Thymus (tissue), 14 donors: ENCODE measurements at places on chromosomes 11 and 22. TPM values are rescaled to one million over a fixed set of nuclear protein-coding genes. Genes with fewer than 3 reads are reported as not detected.

GRCh38 chr11:16876837-16877236 is 137.4 kb downstream of the PLEKHA7 start:
- no peak for DNase-seq
- H3K4me3 ChIP-seq, result no peak overlapping the region
- no peaks in the 10 kb centered on the region for H3K4me1 ChIP-seq
- H3K27me3 ChIP-seq, result no peaks in the 10 kb centered on the region
- no peaks in the 10 kb centered on the region for H3K36me3 ChIP-seq
- no peak overlapping the region for H3K27ac ChIP-seq

DNA sequence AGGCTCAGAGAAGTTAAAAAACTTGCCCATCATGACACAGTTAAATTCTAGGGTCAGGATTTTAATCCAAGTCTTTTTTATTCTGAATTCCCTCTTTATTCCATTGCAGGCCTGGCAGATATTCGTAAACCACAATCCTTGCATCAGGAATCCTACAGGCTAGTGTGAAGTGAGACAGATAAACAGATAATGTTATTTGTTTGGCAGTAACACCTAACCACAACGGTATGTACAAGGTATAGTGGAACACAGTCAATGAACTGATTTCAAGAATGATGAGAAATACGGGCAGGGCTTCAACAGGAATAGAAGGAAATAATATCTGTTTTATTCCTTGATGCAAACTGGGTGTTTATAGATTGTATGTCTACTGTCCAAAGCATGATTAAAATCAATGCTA is 32.0 kb upstream of the NARS2 start:
- H3K27ac ChIP-seq, result no peak overlapping the region
- H3K36me3 ChIP-seq, result no peaks in the 10 kb centered on the region
- no peak for DNase-seq
- H3K4me1 ChIP-seq, result no peaks in the 10 kb centered on the region

- no peak overlapping the region for H3K27ac ChIP-seq
- H3K4me3 ChIP-seq, result no peak overlapping the region
Measured at GRCh38 chr22:43750751-43751150, 61.4 kb downstream of the EFCAB6 start.

DNA sequence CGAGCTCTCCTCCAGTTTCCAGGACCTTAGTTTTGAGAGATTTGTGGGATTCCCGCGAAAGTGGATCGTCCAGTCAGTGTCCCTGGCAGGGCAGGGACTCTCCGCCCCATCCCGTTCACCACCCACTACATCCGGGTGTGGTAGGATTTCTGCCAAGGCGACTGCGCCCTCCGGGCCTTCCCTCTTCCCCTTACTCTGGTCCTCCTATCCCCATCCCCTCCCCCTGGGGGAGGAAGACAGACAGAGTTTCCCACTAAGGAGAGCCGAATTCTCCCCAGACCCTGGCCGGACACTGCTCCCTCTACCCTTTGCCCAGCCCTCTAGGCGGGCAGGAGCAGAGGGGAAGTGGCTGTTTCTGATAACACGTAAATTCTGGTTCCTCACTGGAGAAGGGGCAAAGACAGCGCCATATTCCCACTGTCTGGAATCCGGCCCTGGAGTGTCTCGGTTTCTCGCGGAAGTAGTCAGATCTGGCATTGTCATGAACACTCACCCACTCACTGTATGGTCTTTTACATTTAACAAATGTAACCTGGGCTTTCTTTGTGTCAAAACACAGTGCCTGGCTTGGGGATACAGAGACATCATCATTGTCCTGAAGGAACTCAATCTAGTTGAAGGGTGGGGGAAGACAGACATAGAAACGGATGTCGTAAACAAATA is 1.1 kb upstream of the NECTIN1 start:
- no peak overlapping the region for H3K27ac ChIP-seq
- peaks cover 82% of the 10 kb centered on the region for H3K27me3 ChIP-seq
- peaks cover 9% of the 10 kb centered on the region for H3K4me1 ChIP-seq
- no peak overlapping the region for H3K4me3 ChIP-seq
- DNase-seq, result no peak

Gene CRYBA4
- 0.47 TPM for total RNA-seq

Gene SMC1B
- total RNA-seq, result 0.19 TPM

Gene MISFA
- 1.5 TPM for total RNA-seq

Gene MRGPRE
- not detected for total RNA-seq

- H3K27ac ChIP-seq, result no peak overlapping the region
- H3K36me3 ChIP-seq, result no peaks in the 10 kb centered on the region
- H3K4me1 ChIP-seq, result no peaks in the 10 kb centered on the region
- no peak for DNase-seq
Measured at GRCh38 chr11:69319255-69320106, 25.5 kb downstream of the MYEOV start.

GRCh38 chr11:127866109-127866508 is 721.2 kb downstream of the ETS1 start:
- H3K4me3 ChIP-seq, result no peak overlapping the region
- H3K36me3 ChIP-seq, result no peaks in the 10 kb centered on the region
- H3K4me1 ChIP-seq, result no peaks in the 10 kb centered on the region
- no peak for DNase-seq
- H3K27ac ChIP-seq, result no peak overlapping the region

GRCh38 chr11:44519989-44520737 is 45.3 kb upstream of the CD82 start:
- H3K36me3 ChIP-seq, result no peaks in the 10 kb centered on the region
- H3K4me1 ChIP-seq, result no peaks in the 10 kb centered on the region
- peaks cover 46% of the 10 kb centered on the region for H3K27me3 ChIP-seq
- no peak overlapping the region for H3K4me3 ChIP-seq
- H3K27ac ChIP-seq, result no peak overlapping the region

GRCh38 chr22:23834793-23835483 is 3.9 kb downstream of the DERL3 start:
- no peak for DNase-seq
- peaks cover 18% of the 10 kb centered on the region for H3K4me1 ChIP-seq
- peaks cover 60% of the 10 kb centered on the region for H3K36me3 ChIP-seq
- no peak overlapping the region for H3K27ac ChIP-seq

- H3K36me3 ChIP-seq, result no peaks in the 10 kb centered on the region
- no peak overlapping the region for H3K27ac ChIP-seq
- no peaks in the 10 kb centered on the region for H3K27me3 ChIP-seq
- no peak overlapping the region for H3K4me3 ChIP-seq
- no peaks in the 10 kb centered on the region for H3K4me1 ChIP-seq
- DNase-seq, result no peak
Measured at GRCh38 chr11:77244277-77245027, 57.0 kb downstream of the GDPD4 start.

DNA sequence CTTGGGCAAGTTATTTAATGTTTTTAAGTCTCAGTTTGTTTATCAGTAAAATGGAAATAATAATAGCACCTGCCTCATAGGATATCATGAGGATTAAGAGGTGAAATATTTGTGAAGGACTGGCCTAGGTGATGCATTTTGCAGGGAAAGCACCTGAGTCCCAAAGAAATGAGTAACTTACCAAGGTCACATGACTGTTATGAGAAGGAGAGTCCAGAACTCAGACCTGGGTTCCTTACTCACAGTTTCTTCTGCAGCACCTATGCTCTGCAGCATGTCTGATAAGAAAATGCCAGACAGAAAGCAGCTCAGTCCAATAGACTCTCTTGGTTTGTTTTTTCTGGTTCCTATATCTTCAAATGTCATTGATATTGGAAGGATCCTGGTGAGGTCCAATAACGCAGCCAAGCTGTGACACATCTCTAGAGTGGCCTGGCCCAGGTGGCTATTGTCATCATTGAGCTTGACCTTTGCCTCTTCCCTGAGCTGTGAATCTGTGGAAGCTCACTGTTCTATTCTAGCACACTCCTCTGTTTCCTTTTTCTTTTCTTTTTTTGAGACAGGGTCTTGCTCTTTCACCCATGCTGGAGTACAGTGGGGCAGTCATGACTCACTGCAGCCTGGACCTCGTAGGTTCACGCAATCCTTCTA is 174.7 kb upstream of the NAV2 start:
- H3K4me1 ChIP-seq, result no peaks in the 10 kb centered on the region
- H3K27ac ChIP-seq, result no peak overlapping the region
- H3K27me3 ChIP-seq, result no peaks in the 10 kb centered on the region

- no peak overlapping the region for H3K27ac ChIP-seq
- no peaks in the 10 kb centered on the region for H3K36me3 ChIP-seq
- no peak for DNase-seq
- H3K4me3 ChIP-seq, result no peak overlapping the region
- no peaks in the 10 kb centered on the region for H3K27me3 ChIP-seq
- H3K4me1 ChIP-seq, result no peaks in the 10 kb centered on the region
Measured at GRCh38 chr11:72625691-72626413, 48.4 kb downstream of the PDE2A start.

DNA sequence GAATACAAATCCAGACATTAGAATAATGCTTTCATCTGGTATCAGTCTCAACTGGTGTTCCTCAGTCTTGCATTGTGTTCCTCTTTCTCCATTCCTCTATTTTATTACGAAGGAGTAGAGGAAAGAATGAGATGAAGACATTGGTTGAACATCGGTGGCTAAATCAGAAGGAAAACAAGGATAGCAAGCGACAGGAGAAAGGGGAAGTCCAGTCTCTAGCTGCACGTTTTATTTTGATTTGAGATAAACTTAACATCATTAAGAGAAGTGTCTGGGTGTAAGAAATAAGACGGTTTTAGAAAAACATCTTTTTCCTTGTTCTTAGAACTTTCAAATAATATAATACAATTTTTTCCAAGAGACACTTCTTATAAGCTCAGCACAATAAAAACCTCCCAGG is 6.2 kb downstream of the SOX6 start:
- no peaks in the 10 kb centered on the region for H3K4me1 ChIP-seq
- no peak for DNase-seq
- no peaks in the 10 kb centered on the region for H3K27me3 ChIP-seq
- H3K36me3 ChIP-seq, result no peaks in the 10 kb centered on the region

Gene FGF4
- total RNA-seq, result 0.09 TPM

- DNase-seq, result no peak
- peaks cover 75% of the 10 kb centered on the region for H3K36me3 ChIP-seq
- no peaks in the 10 kb centered on the region for H3K4me1 ChIP-seq
- H3K27ac ChIP-seq, result no peak overlapping the region
- no peaks in the 10 kb centered on the region for H3K27me3 ChIP-seq
Measured at GRCh38 chr11:995752-996420, 40.6 kb downstream of the MUC6 start.

Gene OR51B4
- total RNA-seq, result not detected

- H3K27ac ChIP-seq, result peak overlapping the region; percentile 94
- H3K27me3 ChIP-seq, result no peaks in the 10 kb centered on the region
- peaks cover 13% of the 10 kb centered on the region for H3K4me1 ChIP-seq
- H3K4me3 ChIP-seq, result no peak overlapping the region
- peak; percentile 33 for DNase-seq
Measured at GRCh38 chr11:122843281-122844141, 5.2 kb downstream of the CRTAM start.

Gene SIK2
- total RNA-seq, result 4.5 TPM

Gene OR5A1
- not detected for total RNA-seq

Gene TIGD3
- 1.0 TPM for total RNA-seq

Gene LYVE1
- total RNA-seq, result 4.1 TPM

DNA sequence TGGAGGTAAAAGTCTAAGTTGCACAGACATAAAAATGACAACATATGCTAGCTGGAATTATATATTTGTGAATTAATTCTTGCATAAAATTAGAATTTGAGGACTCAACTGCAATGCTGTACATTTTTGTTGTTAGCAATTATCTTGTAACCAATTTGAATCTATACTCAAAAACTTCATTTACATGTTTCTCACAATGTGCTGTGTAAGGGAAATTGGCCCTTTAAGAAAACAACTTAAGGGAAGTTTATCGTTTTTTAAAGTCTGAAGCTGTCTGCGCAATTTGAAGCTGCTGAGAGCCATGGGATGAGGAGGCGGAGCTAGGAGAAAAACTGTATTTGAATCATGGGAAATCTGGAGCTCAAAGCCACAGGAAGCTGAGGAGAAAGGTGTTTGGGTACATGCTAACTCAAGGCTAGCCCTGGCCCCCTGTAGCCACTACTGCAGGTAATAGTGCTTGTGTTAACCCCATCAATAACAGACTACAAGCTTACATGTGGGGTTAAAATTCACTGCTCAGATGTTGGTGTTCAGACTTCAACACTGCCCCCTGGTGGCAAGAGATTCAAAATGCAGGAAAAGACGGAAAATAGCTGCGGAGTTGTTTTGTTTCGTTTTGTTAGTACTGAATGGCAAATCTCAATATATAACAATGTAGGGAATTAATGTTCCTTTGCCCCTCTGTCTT is 126.1 kb downstream of the BRD1 start:
- H3K36me3 ChIP-seq, result no peaks in the 10 kb centered on the region
- H3K27me3 ChIP-seq, result peaks cover 18% of the 10 kb centered on the region
- H3K4me3 ChIP-seq, result no peak overlapping the region
- peaks cover 5% of the 10 kb centered on the region for H3K4me1 ChIP-seq
- DNase-seq, result no peak

GRCh38 chr11:79018371-79018849 is 422.4 kb downstream of the TENM4 start:
- no peaks in the 10 kb centered on the region for H3K36me3 ChIP-seq
- no peaks in the 10 kb centered on the region for H3K27me3 ChIP-seq
- no peak for DNase-seq
- H3K27ac ChIP-seq, result no peak overlapping the region
- no peak overlapping the region for H3K4me3 ChIP-seq

DNA sequence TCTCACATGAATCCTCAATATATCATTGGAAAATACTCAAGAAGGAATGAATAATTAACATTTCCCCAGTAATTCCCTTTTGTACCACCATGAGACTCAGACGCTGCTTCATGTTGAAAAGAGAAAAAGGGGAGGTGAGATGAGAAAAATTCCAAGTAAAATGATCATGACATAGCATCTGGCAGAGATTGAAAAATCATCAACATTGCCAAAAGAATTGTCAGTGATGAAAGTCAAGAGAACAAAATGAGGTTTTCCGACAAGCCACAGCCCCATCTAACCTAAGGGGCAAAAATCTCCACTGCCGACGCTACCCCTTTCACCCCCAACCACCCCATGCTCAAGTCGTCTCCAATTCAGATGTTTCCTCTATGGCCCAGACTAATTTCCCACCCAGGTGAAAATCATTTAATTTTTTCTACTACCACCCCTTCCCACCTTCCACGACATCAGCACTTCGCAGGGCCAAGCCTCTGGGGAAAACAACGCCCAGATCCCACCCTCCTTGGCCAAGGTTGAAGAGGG is 1.2 kb downstream of the RAB6A start:
- no peak for DNase-seq
- H3K4me3 ChIP-seq, result peak overlapping the region; percentile 92
- H3K36me3 ChIP-seq, result no peaks in the 10 kb centered on the region
- H3K27me3 ChIP-seq, result no peaks in the 10 kb centered on the region

Gene SLC43A1
- 2.3 TPM for total RNA-seq

DNA sequence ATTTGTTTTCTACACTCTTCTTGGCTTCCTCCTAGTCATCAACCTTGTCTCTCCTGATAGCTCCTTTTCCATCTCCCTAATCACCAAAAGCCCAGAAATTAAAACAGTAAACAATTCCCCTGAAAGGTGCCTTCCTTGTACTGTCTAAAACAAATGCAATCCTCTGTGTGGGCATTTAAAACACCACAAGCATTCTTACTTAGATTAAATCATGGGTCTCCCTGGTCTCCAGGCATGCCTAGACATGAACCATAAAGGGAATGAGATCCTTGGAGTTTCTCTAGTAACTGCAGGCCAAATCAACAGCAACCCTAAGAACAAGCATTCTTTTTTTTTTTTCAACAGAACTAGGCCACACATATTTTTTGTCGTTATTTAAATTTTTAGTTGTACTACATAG is 1.9 kb downstream of the BTG4 start:
- no peak overlapping the region for H3K4me3 ChIP-seq
- no peak for DNase-seq
- peaks cover 32% of the 10 kb centered on the region for H3K27me3 ChIP-seq
- H3K36me3 ChIP-seq, result no peaks in the 10 kb centered on the region
- H3K4me1 ChIP-seq, result peaks cover 6% of the 10 kb centered on the region
- no peak overlapping the region for H3K27ac ChIP-seq
